ENCODE measurements at places on chromosomes 5 and 9. TPM values are rescaled to one million over a fixed set of nuclear protein-coding genes. Genes with fewer than 3 reads are reported as not detected.

DNA sequence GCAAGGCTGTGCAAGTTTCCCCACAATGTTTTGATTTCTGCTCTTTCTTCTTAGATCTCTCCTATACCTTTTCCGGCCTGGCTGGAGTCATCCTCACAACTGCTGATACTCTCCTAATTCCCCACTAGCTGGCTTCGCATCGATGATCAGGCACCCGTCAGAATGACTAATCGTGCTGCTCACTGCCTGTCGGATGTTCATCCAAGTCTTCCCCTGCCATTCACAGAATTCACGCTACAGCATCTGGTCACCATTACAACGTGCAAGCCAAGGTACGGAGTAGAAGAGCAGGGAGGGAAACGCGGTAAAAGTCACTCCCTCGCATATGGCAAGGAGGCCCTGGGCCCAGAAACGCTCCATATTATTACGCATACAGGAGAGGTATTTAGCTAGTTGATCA, 35.1 kb downstream of the CDH10 start:
- no peak for DNase-seq
- H3K27me3 ChIP-seq, result no peaks in the 10 kb centered on the region
- H3K4me1 ChIP-seq, result no peaks in the 10 kb centered on the region
- no peak overlapping the region for H3K4me3 ChIP-seq
- H3K36me3 ChIP-seq, result no peaks in the 10 kb centered on the region

RBM18 gene
- 4.9 TPM for total RNA-seq

GRCh38 chr5:2695200-2695891, 56.1 kb downstream of the IRX2 start:
- no peak overlapping the region for H3K27ac ChIP-seq
- no peak for DNase-seq
- H3K4me3 ChIP-seq, result no peak overlapping the region
- no peaks in the 10 kb centered on the region for H3K27me3 ChIP-seq

- no peak for DNase-seq
- H3K27ac ChIP-seq, result no peak overlapping the region
- no peak overlapping the region for H3K4me3 ChIP-seq
Measured at GRCh38 chr9:31005086-31005665, 1379.3 kb upstream of the ACO1 start.

- H3K27me3 ChIP-seq, result no peaks in the 10 kb centered on the region
- no peak for DNase-seq
- H3K36me3 ChIP-seq, result no peaks in the 10 kb centered on the region
- no peaks in the 10 kb centered on the region for H3K4me1 ChIP-seq
Measured at GRCh38 chr5:152689250-152689711, 284.2 kb upstream of the NMUR2 start.

- no peaks in the 10 kb centered on the region for H3K4me1 ChIP-seq
- DNase-seq, result no peak
- H3K36me3 ChIP-seq, result no peaks in the 10 kb centered on the region
Measured at GRCh38 chr9:133199648-133200321, 9.3 kb downstream of the OBP2B start.

DNA sequence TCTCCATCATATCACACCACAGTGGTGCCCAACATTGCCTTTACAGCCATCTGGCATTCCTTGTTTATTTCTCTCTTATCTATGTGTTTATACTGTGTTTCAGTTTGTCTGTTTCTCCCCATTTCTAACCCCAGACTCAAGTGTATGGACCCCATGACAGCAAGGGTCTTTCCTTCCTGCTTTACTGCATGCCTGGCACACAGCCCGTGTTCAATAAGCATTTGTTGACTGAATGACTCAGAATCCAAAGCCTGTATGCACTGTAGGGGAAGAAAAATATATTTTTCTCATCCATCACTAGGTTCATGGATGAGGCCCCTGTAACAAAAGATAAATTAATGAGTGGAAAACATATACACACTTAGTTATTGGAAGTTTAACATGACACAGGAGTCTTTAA, 190.8 kb upstream of the SEMA6A start:
- H3K27me3 ChIP-seq, result no peaks in the 10 kb centered on the region
- no peak overlapping the region for H3K4me3 ChIP-seq
- no peaks in the 10 kb centered on the region for H3K4me1 ChIP-seq
- H3K27ac ChIP-seq, result no peak overlapping the region
- no peak for DNase-seq

TTC23L gene
- total RNA-seq, result 0.08 TPM

- no peak overlapping the region for H3K27ac ChIP-seq
- peaks cover 4% of the 10 kb centered on the region for H3K4me1 ChIP-seq
- no peak overlapping the region for H3K4me3 ChIP-seq
- no peak for DNase-seq
- H3K27me3 ChIP-seq, result peaks cover 3% of the 10 kb centered on the region
Measured at GRCh38 chr9:16418721-16419120, 451.7 kb downstream of the BNC2 start.

ZNF608 gene
- 3.9 TPM for total RNA-seq

SPOUT1 gene
- 9.0 TPM for total RNA-seq

DNA sequence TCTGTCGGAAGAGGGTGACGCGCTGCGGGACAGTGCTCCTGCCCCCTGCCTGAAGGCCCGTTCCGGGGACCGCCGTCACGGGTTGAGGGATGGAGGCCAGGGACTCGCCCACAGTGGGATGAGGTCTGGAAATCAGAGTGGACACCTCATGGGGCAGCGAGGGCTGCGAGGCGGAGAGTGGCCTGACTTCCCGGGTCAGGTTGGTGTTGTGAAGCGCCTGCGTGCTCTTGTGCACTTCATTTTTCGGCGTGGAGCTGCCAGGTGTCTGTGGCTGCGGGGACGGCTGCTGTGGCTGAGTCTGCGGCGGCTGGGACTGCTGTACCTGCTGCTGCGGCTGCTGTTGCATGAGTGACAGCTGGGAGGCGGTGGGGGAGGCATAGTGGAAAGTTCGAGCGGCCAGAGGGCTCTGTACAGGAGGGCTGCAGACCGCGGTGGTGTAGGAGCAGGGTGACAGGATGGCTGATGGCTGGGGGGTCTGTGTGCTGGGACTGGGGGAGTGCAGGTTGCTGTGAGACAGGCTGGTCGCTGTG, 434.1 kb downstream of the HCN1 start:
- no peak overlapping the region for H3K27ac ChIP-seq
- DNase-seq, result no peak
- no peaks in the 10 kb centered on the region for H3K27me3 ChIP-seq
- no peaks in the 10 kb centered on the region for H3K36me3 ChIP-seq
- H3K4me1 ChIP-seq, result no peaks in the 10 kb centered on the region

CARD9 gene
- total RNA-seq, result 5.3 TPM

DNA sequence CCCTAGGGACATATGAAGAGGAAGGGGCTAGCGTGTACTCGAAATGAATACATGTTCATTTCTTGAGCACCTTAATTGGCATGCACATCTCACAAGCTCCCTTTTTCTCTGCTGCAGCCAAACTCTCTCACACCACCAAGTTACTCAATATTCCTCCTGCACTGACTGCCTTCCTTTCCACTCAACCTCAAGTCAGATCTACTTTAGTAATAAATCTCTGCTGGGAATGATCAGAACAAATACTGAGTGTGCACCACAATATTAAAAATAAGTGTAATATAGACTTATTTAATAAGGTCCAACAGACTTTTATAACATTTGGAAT, 995.8 kb upstream of the WWC1 start:
- no peak overlapping the region for H3K4me3 ChIP-seq
- H3K27ac ChIP-seq, result no peak overlapping the region
- no peaks in the 10 kb centered on the region for H3K36me3 ChIP-seq
- DNase-seq, result no peak

- no peaks in the 10 kb centered on the region for H3K36me3 ChIP-seq
- H3K4me1 ChIP-seq, result no peaks in the 10 kb centered on the region
- no peak for DNase-seq
- H3K4me3 ChIP-seq, result no peak overlapping the region
Measured at GRCh38 chr9:131839281-131840084, 99.6 kb upstream of the RAPGEF1 start.

DNA sequence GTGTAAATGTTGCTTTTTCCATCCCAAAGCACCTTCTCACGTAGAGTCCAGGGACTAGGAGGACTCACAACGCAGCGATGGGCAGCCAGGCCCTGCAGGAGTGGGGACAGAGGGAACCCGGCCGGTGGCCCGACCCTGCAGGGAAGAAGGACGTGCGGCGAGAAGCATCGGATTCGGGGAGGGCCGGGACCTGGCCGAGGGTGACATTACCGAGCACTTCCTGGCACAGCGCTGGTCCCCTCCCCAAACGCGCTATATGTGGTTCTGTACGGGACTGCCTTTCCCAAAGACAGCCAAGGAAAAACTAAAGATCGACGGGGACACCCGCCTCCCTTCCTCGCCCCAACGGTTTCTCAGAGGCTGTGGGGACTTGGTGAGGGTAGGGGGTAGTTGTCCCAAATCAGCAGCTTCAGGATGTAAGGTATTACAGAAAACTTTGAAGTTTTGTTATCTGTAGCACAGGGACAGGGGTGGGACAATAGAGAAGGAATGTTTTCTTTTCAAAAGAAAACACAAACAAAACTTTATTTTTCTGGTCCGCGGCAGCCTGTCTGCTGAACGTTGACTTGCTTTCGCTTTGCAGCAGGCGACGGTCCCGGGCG, 887 bp upstream of the MAP3K1 start:
- peak overlapping the region; percentile 86 for H3K4me3 ChIP-seq
- H3K4me1 ChIP-seq, result peaks cover 19% of the 10 kb centered on the region
- H3K36me3 ChIP-seq, result no peaks in the 10 kb centered on the region
- no peaks in the 10 kb centered on the region for H3K27me3 ChIP-seq
- DNase-seq, result peak; percentile 51
- peak overlapping the region; percentile 94 for H3K27ac ChIP-seq

DNA sequence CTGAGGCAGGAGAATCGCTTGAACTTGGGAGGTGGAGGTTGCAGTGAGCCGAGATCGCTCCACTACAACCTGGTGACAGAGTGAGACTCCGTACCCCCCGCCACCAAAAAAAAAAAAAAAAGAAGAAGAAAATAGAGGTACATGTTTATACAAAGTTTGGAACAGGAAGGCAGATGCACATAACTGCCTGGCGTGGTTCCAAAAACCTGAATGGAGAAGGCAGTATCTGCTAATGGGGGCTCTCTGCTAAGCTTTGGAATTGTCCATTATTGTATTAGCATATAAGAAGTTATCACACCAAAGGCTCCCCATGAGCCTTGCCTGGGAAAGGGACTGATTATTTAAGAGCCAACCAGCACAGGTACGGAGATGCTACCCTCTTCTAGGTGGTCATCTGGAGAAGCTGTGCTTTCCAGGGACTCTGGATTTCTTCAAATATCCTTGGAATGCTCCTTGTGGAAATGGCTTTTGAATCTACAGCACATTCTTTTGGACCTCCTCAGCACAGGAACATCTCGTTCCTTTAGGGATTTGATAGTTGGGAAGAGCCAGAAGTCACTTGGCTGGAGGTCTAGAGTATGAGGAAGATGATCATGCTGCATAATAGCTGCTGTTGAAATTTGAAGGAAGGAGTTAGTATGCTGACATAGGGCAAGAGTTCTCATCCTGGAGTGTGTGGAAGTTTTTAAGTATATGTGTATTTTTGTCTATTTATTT, 42.5 kb upstream of the ABCA1 start:
- no peak for DNase-seq
- no peaks in the 10 kb centered on the region for H3K27me3 ChIP-seq
- H3K27ac ChIP-seq, result no peak overlapping the region
- no peaks in the 10 kb centered on the region for H3K36me3 ChIP-seq
- H3K4me3 ChIP-seq, result no peak overlapping the region

DNA sequence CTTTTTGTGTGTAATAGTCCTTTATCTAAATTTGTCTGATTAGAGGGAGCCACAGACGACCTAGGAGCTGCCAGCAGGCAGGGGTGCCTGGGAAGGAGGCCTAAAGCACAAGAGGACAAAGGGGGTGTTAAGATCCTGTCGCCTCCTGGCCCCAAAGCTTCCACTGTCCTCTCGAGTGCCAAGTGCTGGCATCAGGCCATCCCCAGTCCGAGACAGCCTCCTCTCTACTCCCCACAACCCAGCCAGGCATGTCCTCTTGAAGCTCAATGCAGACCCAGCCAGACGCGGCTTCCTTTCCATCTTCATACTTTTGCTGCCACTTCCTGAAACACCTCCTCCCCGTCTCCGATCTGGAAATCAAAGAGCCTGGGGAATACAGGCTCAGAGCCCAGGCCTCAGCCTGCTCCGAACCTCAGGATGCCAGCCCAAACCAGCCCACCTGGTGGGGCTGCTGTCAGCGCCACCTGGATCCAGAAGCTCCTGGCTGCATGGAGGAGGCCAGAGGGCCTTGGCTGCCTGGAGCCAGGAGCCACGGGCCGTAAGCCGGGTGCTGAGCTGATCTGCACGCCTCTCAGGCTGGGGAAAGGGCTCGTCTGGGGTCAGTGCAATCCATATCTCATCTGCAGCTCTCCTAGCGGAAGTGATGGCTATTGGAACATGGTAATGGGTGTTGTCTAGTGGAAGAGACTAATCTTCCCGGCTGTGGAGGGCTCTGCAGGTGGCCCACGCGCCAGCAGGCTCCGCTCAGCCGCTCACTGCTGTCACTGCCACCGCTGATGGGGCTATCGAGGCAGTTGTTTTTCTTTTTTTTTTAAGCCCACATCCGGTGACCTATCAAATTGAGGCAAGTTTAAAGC, 60.2 kb upstream of the FUBP3 start:
- H3K27me3 ChIP-seq, result no peaks in the 10 kb centered on the region
- DNase-seq, result no peak
- no peak overlapping the region for H3K4me3 ChIP-seq
- H3K4me1 ChIP-seq, result peaks cover 9% of the 10 kb centered on the region
- H3K36me3 ChIP-seq, result no peaks in the 10 kb centered on the region

DNA sequence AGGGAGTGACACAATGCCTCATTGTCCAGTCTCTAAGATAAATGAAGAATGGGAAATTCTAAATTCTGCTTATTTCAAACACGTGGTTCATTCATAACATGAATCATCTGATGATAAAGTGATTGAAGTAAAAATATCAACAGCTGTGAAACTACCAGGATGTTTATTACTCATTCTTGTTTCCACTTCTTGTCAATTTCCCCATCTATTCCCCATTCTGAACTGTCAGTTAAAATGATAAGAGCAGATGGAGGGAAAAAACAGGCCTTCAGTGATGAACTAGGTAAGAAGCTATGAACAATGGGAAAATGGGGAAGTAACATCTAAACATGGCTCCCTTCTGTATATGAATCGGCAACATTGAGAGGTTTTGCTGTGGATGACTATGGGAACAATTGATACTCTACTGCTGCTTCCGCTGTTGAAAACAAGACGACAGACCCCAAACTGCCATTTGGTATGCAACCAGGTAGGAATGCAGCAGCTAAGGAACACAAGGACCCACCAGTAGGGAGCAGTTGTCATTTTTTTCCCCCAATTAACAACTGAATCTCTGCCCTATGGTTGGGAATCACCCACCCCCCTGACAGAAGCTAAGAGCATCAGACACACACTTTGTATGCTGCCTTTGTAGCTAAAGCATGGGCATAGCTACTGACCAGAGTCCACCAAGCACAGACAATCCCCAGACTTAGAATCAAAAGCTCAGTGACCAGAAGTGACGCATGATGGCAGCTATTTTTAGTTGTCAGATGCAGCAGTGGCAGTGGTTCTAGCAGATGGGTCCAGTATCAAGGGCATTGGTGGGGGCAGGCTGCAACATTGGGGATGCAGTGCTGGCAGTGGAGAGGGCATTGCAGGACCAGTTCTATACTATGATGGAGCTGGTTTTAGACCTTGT, 52.9 kb upstream of the ZNF366 start:
- H3K27me3 ChIP-seq, result no peaks in the 10 kb centered on the region
- H3K4me3 ChIP-seq, result no peak overlapping the region
- no peak for DNase-seq
- H3K27ac ChIP-seq, result no peak overlapping the region
- H3K4me1 ChIP-seq, result peaks cover 17% of the 10 kb centered on the region

- H3K4me1 ChIP-seq, result no peaks in the 10 kb centered on the region
- no peak overlapping the region for H3K27ac ChIP-seq
- H3K27me3 ChIP-seq, result peaks cover 2% of the 10 kb centered on the region
- DNase-seq, result no peak
- H3K4me3 ChIP-seq, result no peak overlapping the region
- H3K36me3 ChIP-seq, result no peaks in the 10 kb centered on the region
Measured at GRCh38 chr5:2917093-2917492, 165.6 kb upstream of the IRX2 start.

Data from liver (tissue), 10 donors.